ENCODE measurements at places on chromosomes 11 and 22.

DNA sequence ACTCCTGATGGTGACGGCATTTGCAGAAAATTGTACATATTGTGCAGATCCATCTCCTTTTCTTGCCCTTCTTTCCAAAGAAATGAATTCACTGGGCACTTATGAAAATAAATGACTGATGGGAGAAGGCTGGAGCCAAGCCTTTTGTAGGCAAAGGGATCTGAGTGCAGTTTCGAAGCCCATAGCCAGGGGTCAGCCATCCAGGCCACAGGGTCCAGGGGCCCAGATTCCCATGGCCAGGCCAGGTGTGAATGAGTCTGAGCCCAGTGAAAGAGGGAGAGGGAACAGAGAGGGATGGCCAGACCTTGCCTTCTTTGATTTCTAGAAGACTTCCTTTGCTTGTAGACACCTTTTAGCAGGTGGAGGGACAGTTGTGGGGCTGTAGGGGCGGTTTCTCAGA is 209.1 kb downstream of the KIRREL3 start:
- peak; percentile 63 for DNase-seq

- no peak for DNase-seq
Observed at GRCh38 chr11:68498321-68498720, 37.8 kb downstream of the PPP6R3 start.

- DNase-seq, result no peak
Observed at GRCh38 chr11:102837646-102838045, 5.8 kb downstream of the MMP3 start.

GRCh38 chr22:22714600-22715335 is 70.4 kb downstream of the GGTLC2 start:
- no peak for DNase-seq

GRCh38 chr22:20203552-20204201 is 52.8 kb upstream of the CCDC188 start:
- peak; percentile 89 for DNase-seq

DNA sequence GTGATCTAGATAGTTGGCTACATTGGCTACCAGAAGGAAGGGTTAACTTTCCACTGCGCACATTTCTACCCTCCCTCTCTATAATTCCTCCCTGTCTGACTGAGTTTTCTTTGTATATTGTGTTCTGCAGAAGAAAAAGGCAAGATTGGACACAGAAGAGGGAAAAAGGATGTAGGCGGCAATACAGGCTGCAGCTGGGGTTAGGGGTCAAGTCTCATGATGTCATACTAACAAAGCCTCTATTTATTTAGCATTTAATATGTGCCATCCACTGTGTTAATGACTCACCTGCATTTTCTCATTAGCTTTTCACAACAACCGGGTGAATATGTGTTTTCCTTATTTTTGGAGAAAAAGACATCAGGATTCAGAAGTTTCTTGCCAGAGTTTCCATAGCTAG is 2.0 kb downstream of the FAM83F start:
- DNase-seq, result no peak

DNA sequence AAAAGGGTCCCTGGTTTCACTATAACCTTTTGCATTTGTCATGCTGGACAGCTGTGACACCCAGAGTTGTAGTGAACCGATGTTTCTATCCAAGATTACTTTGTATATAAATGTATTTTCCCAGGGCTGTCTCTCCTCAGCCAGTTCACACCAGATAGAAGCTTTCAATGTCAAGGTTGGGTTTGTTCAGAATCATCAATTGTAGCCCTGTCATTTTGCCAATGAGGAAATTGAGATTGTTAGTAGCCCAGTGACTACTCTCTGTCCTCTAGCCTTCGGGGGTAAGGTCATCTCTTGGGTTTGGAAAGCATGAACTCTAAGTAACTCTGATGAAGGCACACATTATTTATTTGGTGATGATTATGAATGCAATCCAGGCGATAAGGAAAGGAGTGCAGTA is 165.6 kb downstream of the DBX1 start:
- DNase-seq, result no peak

- no peak for DNase-seq
Observed at GRCh38 chr11:65651589-65652510, 10.9 kb downstream of the RELA start.

GRCh38 chr11:61873588-61874376 is 17.6 kb downstream of the FADS3 start:
- DNase-seq, result no peak

- no peak for DNase-seq
Observed at GRCh38 chr11:39304586-39304985, 2154.9 kb downstream of the LRRC4C start.

- no peak for DNase-seq
Observed at GRCh38 chr22:20998411-20999336, 3.2 kb downstream of the THAP7 start.

DNA sequence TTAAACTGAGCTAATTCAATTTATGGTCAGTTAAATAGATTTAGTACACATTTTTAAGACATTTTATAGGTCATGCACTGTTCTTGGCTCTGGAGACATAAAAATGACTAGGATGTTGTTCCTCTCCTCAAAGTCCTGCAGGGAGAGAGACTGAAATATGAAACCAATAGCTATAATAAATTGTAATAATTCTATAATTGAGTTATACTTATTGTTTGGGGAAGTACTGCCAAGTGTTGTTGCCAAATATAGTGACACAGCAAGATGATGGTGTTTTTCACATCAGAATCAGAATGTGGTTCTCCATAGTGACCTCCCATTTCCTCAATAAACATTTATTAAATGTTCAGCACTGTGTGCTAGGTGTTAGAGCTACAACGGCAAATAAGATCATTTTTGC is 470.6 kb downstream of the NTM start:
- DNase-seq, result no peak

GRCh38 chr11:21554284-21554683 is 638.6 kb upstream of the ANO5 start:
- no peak for DNase-seq

DNA sequence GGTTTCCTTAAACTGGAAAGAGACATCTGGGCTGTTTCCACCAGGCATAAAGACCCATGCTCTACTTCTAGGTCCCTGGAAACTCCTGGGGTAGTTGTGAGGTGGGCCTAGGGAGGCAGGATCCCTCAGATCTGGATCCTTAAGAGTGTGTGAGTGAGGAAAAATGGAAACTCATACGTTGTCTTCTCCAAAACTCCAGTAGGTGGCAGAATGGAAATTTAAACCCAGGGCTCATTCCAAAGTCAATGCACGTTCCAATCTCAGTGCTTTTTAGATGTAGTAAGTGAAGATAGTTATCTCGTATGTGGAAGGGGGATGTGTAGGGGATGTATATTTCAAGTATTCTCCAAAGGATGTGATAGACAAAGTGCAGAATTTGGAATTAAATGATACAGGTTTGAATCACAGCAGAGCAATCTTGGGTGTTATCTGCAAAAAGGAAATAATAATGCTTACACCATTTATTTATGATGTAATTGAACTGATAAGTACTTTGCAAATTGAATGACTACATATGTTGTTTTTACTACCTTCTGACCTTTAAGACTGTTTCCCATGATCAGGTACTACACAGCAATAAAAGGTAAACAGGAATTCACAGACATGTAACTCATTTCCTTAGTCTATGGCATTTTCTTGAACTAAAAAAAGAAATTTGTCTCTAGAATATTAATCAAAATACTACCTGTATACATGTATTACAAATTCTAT is 13.1 kb upstream of the MMP1 start:
- peak; percentile 31 for DNase-seq

DNA sequence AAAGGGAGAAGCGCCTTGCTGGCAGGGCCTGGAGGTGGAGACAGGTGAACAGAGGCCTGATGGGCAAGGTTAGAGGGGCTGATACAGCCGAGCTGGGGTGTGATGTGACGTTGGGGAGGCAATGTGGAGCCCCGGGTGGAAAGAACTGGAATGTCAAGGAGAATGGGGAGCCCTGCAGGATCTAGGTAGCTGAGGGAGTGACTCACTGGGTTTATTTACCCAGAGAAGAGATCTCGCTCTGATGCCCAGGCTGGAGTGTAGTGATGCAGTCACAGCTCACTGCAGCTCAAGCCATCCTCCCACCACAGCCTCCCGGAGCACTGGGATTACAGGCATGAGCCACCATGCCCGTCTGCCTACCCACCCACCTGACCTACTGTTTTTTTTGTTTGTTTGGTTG is 1.9 kb upstream of the CYB5R3 start:
- no peak for DNase-seq

DNA sequence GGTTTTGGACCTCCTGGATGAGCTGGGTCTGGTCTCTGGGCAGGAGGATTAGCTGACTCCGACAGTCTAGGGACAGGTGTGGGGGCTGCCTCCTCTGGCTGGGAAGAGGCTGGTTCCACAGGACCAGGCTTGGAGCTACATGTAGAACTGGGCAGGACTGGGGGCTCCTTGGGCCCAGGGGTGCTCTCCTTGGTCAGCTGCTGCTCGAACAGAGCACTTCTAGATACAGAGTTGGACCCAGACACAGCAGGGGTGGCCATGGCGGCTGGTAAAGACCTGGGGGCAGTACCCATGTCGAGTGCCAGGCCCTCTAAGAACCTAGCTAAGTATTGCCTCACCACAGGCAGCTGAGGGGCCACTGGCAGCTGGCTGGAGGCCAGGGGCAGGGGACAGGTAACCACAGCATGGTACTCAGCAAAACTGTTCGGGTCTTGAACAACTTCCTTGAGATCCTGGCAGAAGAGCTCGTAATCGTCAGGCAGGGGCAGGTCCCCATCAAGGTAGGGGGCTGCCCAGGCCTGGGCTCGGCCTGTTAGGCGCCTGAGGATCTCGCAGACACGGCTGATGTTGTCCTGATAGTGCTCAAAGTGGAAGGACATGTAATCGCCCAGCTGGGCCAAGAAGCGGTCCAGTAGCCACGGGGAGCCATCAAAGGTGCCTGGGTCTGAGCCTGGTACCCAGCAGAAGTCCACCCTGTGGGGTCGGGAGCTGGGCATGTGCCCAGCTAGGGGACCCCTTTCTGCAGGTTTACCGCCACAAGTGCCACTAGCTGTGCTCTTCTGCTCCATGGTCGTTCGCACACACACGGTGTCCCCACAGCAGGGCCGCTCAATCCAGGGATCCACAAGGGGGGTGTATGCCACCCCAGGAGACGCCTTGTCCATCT is 3.1 kb downstream of the GNB1L start:
- DNase-seq, result no peak

- DNase-seq, result peak; percentile 83
Observed at GRCh38 chr11:72642884-72643522, 31.2 kb downstream of the PDE2A start.

GRCh38 chr22:43330178-43331068 is 12.7 kb downstream of the SCUBE1 start:
- DNase-seq, result no peak

GRCh38 chr11:64122411-64123410 is 43.2 kb downstream of the MACROD1 start:
- DNase-seq, result peak; percentile 39

DNA sequence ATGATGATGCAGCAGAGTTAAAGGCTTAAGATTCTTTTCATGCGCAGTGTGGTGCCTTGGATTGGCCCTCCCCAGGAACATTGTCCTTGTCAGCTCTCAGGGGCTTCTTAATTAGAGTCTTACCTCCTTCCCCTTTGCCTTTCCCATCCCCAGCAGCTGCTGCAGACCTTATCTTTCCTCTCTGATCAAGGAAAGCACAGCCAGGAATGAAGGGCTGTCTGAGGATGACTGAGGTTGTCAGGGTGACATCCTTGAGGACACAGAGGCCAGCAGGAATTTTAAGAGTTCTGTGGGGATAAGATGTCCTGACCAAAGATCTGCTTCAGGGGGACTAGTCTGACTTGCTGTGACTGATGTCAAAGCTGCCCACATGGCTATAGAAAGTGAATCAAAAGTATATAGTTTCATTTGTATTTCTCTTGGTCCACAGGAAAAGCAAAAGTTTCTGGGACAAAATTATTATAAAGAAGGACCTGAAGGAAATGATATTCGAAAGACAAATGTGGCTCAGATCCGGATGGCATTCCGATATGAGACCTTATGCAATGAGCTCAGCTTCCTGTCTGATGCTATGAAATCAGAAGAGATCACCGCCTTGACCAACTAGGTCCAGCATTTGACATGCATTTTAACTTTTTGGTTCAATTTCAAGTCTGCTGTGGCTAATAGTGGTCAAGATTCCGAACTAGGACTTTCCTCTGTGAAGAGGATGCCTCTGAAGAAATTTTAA is 35.5 kb downstream of the RNF141 start:
- DNase-seq, result no peak

GRCh38 chr11:128415539-128415938 is 171.8 kb downstream of the ETS1 start:
- DNase-seq, result no peak

DNA sequence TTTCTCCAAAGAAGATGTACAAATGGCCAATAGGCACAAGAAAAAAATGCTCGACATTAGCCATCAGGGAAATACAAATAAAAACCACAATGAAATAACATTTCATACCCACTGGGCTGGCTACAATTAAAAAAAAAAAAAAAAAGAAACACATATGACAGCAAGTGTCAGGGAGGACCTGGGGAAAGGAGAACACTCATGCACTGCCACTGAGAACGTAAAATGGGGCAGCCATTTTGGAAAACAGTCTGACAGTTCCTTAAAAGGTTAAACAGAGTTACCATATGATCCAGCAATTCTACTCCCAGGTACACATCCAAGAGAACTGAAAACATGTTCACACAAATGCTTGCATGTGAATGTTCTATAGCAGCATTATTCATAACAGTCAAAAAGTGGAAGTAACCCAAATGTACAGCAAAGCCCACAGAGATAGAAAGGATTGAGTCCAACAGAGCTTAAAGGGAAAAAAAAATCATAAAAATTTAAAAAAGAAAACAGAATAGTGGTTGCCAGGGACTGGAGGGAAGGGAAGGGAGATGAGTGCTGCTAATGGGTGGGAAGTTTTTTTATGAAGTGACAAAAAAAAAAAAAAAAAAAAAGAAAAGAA is 48.4 kb upstream of the CYP2D6 start:
- DNase-seq, result no peak

DNA sequence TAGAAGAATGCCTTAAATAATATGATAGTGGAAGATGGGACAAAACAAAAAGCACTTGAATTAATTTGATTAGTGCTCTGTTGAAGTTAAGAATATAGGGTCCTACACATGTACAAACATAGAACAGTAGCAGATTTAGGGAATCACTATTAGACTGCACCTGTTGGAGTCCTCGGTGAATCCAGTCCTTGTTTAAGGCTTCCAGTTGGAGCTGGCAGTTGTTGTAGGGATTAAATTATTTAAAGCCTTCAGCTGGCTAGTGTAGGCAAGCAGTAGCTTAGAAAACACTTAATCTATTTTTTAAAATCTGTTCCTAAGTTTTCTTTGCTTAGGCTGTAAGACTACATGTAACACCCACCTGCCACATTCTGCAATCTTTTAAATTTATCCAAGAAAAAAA is 24.5 kb upstream of the CSTF3 start:
- no peak for DNase-seq

- no peak for DNase-seq
Observed at GRCh38 chr11:69947059-69947792, 128.0 kb upstream of the FGF3 start.

GRCh38 chr22:42300259-42301076 is 30.0 kb upstream of the TCF20 start:
- no peak for DNase-seq

GRCh38 chr22:28883917-28884746 is 760 bp downstream of the ZNRF3 start:
- peak; percentile 74 for DNase-seq

GRCh38 chr22:46366327-46366731 is 30.8 kb downstream of the TRMU start:
- DNase-seq, result no peak
